ENCODE measurements at places on chromosomes 6 and 20. TPM values are rescaled to one million over a fixed set of nuclear protein-coding genes. Genes with fewer than 3 reads are reported as not detected.

GRCh38 chr6:34608321-34609091 is 52.4 kb upstream of the SPDEF start:
- no peak for DNase-seq

Gene ULBP1
- total RNA-seq, result 0.30 TPM

DNA sequence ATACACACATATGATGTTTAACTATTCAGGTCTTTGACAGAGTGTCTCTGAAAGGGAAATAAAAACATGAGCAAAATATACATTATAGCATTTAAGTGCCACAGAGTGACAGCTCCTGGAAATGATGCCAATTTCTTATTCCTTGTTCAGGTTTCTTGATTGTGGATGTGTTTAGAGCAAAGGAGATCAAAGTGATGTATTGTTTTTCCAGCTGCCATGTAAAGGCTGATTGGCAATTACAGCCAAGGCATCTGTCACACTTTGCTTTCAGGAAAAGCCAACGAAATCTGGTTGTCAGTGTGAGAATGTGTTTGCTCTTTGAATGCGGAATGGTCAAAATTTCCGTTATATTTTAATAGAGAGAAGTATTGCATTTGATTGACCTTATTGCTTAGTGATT is 347.8 kb upstream of the FLRT3 start:
- no peak for DNase-seq

Gene LY6G5C
- total RNA-seq, result 1.5 TPM

DNA sequence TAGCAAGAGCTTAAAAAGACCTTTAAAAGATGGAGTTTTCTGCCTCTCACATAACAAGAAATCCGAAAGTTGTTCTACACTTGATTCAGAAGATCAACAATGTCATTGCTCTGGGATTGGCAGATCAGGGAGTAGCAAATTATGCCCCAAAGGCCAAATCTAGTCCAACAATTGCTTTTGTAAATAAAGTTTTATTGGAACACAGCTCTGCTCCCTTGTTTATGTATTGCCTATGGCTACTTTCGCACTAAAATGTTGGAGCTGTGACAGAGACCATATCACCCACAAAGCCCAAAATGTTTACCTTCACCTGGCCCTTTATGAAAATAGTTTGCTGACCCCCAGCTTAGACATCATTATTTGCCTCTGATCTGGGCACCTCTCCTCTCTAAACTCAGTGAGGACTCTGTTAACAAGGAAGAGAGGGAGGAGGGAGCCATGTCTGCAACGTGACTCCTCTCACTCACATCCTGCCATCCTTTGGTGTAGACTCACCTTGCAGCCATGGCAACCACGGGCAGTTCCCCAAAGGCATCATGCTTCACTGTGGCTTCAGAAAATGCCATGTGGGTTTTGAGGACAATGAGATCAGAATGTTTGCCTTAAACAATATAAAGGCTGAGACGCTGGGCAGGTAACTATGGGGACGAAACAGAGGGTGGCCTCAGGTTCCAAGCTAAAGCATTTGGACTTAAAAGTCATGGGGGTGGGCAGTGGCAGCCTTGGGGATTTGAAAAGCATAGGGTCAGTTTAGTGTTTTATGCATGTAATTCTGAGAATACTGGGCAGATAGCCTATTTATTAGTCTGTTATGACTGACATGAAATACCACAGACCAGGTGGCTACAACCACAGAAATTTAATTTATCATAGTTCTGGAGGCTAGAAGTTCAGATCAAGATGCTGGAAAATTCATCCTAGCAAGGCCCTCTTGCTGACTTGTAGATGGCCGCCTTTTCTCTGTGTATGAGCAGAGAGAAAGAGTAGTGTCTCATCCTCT is 149.7 kb upstream of the TNFAIP3 start:
- no peak for DNase-seq

Gene HAO1
- total RNA-seq, result not detected

DNA sequence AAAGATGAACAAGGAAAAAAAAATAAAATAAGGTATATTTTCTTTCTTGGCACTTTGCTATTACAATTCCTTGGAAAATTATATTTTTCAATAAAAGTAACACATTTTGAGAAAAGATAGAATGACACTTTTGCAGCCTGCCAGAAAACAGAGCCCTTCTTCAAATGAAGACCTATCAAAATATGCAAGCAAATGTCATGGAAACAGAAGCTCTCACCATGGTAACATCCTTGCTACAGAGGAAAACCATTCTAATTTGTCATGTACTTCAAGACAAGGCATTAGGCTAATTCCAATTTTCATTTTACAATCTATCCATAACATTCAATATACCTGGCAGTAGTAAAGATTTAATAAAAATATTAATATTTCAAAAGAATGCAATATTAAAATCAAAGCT is 177.9 kb downstream of the RNGTT start:
- no peak for DNase-seq

DNA sequence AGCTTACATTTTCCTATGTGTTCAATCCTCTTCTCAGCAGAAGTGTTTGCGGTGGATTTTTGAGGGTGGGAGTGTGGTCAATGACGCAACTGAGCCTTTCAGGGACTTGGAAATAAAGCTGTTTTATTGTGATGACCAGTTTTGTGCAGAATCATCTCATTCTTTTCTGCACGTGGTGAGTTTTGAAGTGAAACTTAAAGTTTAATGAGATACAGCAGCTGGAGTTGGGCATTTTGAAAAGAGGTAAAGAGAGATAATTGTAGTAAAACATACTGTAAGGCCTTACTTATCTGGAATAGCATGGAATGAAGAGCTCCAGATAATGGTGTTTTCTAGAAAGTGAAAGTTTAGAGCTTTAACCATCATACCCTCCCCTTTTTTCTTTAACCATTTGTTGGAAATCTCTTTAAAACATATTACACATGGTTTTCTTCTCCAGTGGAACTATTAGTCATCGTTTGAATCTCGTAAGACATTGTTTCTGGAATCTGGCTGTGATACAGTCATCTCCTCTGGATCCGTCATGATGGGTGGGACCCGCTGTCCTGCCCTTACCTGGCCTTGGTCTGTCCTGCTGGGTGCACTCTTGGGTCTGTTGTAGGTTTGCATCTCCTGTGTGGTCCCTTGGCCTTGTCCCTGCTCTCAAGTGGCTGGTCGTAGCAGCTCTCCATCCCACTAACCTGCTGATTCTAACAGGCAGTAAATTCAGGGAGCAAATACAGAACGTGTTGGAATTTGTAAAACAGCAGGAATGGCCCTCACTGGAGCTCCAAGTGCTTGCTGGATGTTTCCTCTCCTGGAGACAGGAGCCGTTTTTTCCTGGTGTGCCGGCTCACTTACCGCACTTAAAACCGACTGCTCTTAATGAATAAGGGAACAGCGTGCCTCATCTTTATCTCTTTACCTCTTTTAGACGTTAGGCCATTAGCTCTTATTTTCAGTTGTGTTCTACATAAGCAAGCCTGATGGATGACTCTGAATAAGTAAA is 29.8 kb downstream of the UST start:
- no peak for DNase-seq

Gene KCNQ5
- not detected for total RNA-seq

Gene PREX1
- total RNA-seq, result 11.0 TPM

- no peak for DNase-seq
These were observed 9.2 kb upstream of the SCRT2 start for GRCh38 chr20:684676-685319.

- no peak for DNase-seq
These were observed 139.0 kb downstream of the PRDM13 start for GRCh38 chr6:99745651-99746050.

Gene UBD
- not detected for total RNA-seq

Gene EPB41L2
- total RNA-seq, result 97.2 TPM

- DNase-seq, result no peak
These were observed 18.7 kb upstream of the TOP1 start for GRCh38 chr20:41009946-41010345.

DNA sequence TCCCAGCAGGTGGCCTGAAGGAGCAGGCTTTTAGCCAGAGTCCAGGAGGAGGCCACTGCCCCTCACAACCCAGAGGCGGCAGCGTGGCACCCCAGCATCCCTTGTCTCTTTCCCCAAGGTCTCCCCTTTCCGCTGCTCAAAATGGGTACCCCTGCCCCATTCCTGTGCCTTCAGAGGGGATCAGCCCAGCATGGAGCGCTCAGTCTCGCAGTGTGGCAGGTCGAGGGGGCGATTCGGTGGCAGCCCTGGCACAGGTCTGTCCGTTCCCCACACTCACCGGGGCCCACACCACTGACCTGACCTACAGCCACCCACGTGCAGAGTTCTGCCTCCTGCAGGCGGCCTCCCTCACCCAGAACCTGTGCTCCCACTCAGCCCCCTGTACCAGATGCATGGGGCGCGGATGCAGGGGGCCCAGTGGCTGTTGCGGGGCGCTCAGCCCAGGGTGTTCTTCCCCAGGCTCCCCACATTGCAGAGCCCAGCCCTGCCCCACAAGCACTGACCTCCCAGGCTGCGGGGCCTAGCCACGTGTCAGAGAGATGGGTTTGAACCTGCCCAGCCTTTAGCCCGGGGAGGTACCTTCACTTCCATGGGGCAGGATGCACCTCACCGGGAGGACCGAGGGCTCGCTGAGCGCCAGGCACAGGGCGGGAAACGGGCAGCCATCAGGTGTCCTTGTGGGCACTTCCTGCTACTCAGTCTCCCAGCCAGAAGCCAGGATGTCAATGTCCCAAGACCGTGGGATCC is 41.8 kb downstream of the DSTN start:
- peak; percentile 62 for DNase-seq

GRCh38 chr6:38436726-38437465 is 202.8 kb downstream of the BTBD9 start:
- no peak for DNase-seq

DNA sequence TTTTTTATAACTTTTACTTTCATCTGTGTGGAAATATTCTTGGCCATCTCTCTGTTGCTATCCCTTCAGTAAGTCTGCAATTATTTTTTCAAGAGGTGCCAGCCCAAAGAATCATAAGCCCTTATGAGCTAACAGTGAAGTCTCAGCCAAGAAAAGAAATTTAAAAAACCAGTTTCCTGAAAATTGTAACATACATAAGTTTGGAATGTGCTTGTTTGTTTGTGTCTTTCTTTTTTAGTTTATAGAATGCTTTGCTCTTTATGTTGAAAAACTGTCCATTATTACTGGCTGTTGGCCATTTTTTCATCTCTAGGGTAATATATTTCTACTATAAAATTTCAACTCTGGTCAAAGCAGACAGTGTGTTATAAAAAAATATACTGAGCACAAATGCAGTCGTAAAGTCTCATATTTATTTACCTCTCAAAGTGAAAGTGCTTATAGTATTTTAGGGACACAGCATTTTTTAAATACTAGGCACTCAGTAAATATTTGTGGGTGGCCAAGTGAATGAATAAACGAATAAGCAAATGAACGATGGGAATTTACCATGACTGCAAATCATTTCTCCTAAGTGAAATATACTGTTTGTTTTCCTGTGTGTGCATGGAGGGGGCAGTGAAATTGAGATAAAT is 659.7 kb downstream of the KIF16B start:
- DNase-seq, result no peak

Gene DYNLT2
- 0.41 TPM for total RNA-seq

Gene DNAH8
- not detected for total RNA-seq

- DNase-seq, result no peak
These were observed 33.7 kb upstream of the EPB41L2 start for GRCh38 chr6:131096786-131097185.

- DNase-seq, result no peak
These were observed 6.5 kb upstream of the BTN3A2 start for GRCh38 chr6:26358511-26358981.

GRCh38 chr6:144843701-144844100 is 558.6 kb downstream of the UTRN start:
- DNase-seq, result no peak

Gene CMTR1
- total RNA-seq, result 29.3 TPM

DNA sequence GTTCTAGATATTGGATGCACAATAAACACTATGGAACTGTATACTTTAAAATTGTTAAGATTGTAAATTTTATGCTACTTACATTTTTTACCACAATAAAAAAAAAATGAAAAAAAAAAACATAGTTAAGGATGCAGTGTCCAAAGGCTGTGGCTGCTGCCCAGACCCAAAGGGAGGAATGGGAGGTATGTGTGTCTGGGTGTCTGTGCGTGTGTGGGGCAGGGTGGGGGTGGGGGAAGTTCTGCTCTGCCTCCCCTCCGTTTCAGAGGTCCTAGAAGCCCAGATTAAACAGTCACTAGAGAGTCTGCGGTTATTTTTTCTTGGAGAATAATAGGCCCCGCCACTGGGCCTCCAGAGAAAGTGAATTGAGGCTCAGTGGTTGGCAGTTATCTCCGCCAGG is 136.4 kb upstream of the ARMC2 start:
- DNase-seq, result no peak

GRCh38 chr6:23650676-23651075 is 475.3 kb upstream of the NRSN1 start:
- DNase-seq, result no peak

DNA sequence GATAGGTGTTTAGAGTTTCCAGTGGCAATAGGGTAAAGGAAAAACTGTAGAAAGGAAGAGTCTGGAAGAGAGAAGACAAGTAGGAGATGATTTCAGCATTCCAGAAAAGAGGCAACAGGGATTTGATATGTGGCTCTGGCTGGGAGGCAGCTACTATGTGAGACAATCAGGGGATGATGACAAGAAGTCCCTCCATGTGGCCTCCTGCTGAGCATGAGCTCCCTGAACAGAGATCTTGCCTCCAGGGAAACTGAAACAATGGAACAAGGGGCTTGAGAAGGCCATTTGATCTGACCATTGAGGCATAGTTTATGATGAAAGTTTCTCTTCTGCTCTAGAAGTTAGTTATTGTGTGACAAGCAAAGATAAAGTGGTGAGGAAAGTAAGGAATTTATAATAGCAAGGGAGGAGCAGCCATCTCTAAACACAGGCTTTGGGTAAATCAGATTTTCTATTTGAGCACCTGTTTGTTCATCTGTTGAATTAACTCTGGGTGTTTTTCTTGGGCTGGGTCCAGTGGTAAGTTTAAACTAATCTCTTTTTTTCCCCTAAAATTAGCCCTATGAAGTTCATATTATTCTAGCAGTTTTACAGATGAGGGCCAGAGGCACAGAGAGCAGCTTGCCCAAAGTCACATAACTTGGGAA is 3.0 kb upstream of the GPX5 start:
- DNase-seq, result no peak

DNA sequence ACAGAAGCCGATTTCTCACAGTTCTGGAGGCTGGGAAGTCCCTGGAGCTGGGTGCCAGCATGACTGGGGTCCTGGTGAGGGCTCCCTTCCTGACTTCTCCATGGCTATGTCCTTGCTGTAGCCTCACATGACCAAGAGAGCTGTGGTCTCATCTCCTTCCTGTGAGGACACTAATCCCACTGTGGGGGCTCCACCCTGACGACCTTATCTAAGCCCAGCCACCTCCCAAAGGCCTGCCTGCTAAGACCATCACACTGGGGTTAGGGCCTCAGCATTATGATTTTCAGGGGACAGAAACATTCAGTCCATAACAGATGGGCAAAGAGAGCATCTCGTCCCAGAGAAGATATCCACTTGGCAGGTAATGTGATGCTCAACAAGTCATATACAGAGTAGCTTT is 16.8 kb downstream of the RPP40 start:
- no peak for DNase-seq
